ENCODE measurements at places on chromosomes 5 and 9.

DNA sequence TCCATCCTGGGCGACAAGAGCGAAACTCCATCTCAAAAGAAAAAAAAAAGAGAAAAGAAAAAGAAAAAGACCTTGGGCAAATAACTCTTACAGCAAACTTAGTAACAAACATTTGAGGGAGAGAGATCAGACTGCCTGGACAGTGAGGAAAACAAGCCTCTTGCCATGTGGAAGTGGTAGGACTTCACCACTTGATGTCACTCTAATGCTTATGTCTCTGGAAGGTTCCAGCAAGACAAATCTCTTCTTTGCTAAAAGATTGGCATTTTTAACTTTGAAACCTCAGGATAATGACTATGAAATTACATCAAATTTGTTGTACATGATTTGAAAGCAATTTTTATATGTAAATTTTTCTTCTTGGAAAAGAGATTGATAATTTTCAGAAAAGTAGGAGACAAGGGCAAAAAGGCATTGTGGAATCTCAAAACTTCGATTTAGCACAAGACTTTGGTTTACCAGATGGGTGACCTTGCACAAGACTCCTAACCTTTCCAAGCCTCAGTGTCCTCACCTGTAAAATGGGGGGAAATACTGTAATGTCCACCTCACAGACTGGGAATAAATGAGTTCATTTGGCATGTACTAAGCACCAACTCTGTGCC lies 5.4 kb downstream of the ACTL7B start:
- DNase-seq = no peak

GRCh38 chr9:93864840-93865239 lies 90.3 kb downstream of the BARX1 start:
- no peak for DNase-seq

GRCh38 chr9:127726871-127727270 lies 8.2 kb downstream of the TOR2A start:
- no peak for DNase-seq

DNA sequence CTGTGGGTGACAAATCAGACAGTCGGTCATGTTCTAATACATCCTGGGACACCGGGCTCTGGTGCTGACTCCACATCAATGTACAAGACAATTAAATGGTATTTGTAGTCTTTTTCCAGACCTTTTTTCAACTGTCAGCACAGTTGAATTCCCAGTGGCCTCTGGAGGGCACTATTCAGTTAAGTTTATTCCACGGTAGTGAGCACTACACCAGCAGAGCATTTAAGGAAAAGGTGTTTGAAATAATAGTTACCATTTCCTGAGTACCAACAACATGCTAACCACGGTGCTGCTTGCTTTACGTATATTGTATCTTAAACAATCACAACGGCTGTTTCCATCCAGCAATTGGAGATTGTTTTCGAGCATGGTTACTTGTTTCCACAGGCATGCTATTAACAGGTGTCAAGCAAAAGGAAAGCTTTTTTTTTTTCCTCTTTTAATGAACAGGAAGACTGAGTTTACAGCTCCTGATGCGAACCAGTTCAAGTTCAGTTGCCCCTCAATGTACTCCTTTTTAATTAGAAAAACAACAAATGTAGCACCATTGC lies 186.7 kb downstream of the PDZD2 start:
- DNase-seq = peak; percentile 69

- peak; percentile 76 for DNase-seq
These were observed 220.0 kb downstream of the PDE4D start for GRCh38 chr5:59673438-59674058.

DNA sequence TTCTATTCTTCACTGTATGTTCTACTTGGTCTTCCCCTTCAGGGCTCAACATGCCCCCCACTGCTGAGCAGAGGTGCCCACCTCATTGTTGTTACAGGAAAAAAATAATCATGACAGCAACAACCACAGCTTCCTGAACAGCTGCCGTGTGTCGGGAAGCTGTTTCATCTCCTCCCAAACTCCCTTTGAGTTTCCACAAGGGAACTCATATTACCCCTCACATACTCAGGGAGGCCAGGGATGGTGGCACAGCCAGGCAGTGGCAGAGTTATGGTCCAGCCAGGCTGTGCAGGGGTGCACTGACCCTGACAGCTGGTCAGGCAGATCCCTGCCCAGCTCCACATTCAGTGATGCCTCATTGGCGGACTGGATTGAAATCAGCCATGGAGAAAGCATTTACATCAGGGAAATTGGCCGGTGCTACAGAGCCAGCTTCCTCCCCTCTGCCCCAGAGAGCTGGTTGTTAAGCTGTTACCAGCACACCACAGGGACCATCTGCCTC lies 37.3 kb downstream of the SARDH start:
- DNase-seq = no peak

DNA sequence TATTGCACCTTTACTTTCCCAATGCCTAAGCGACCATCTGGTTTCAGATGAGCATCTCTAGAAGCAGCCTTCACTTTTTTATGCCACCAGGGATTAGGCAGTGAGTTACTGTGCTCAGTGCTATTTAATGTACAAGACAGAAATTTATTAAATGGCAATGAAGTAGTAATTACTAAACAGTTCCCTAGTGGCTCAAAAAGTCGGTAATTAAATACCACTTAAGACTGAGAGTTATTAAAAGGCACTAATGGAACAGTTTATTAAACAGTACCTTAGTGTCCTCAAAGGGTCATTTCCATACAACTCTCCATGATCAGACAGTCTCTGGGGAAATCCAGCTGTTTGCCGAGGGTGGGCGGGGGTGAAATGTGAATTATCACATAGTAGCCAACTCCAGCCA lies 42.3 kb downstream of the LHFPL2 start:
- DNase-seq = no peak

DNA sequence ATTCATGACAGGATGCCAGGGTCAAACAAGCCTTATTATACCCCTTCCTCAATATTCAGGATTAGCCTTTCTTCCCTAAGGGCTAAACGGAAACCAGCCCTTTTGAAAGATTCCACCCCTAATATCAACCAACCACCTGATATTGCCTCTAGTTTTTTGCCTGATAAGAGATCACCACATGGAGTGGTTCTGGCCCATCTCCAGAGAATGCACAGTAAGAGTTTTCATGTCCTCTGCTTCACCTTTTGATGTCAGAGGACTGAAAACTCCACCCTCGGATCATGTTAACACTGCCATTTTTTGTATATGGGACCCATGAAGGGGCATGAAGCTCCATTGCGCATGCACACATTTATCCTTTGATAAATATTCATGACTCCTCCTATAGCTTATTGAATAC lies 5.8 kb upstream of the LNPEP start:
- DNase-seq = no peak

- DNase-seq = no peak
These were observed 6.6 kb downstream of the ZCCHC7 start for GRCh38 chr9:37127018-37127417.

DNA sequence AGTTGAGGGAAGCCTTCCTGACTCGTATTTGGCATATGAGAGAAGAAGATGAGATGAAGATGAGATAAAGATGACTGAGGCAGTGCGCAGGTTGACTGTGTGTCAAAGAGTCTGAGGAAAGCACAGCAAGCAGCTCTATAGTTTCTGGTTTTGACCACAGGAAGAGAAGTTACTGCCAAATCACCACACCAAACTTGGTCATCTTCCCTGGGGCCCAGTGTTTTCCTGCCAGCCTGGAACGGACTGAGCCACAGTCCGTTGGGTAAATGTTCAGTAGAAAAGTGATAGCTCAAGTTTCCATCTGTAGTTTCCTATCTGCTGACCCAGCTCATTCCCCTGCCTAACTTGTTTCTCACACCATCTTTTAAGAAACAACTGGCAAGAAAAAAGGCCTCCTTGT lies 80.7 kb upstream of the ADAMTS19 start:
- no peak for DNase-seq

GRCh38 chr9:119556129-119556875 lies 187.1 kb upstream of the BRINP1 start:
- DNase-seq = peak; percentile 41

GRCh38 chr5:115551415-115551814 lies 6.8 kb upstream of the FEM1C start:
- DNase-seq = peak; percentile 53

GRCh38 chr9:125433461-125434011 lies 171.9 kb downstream of the GAPVD1 start:
- DNase-seq = no peak

GRCh38 chr9:122228191-122228567 lies 578 bp downstream of the LHX6 start:
- DNase-seq = no peak

GRCh38 chr5:151688436-151688835 lies 1.7 kb upstream of the SPARC start:
- no peak for DNase-seq

GRCh38 chr5:757931-758697 lies 26.4 kb downstream of the ZDHHC11B start:
- no peak for DNase-seq

GRCh38 chr5:118937393-118938061 lies 50.8 kb downstream of the DTWD2 start:
- DNase-seq = peak; percentile 18

- DNase-seq = no peak
These were observed 278.3 kb upstream of the PTGER4 start for GRCh38 chr5:40401284-40402006.

DNA sequence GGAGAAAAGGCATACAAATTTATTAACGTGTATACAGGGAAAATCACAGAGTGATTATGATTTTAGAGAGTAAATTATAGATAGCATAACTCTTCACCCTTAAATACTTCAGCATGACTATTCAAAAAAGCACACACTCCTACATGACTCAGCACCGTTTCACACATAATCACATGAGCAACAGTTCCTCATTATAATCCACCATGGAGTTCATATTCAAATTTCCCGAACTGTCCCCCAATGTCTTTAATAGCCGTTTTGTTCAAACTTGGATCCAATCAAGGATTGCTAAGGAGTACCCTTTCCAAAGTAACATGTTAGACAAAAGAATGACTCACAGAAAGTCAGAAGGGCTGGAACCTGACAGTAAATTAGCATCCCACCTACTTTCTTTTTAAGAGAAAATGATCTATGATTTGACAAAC lies 32.1 kb downstream of the RAPGEF1 start:
- DNase-seq = no peak

DNA sequence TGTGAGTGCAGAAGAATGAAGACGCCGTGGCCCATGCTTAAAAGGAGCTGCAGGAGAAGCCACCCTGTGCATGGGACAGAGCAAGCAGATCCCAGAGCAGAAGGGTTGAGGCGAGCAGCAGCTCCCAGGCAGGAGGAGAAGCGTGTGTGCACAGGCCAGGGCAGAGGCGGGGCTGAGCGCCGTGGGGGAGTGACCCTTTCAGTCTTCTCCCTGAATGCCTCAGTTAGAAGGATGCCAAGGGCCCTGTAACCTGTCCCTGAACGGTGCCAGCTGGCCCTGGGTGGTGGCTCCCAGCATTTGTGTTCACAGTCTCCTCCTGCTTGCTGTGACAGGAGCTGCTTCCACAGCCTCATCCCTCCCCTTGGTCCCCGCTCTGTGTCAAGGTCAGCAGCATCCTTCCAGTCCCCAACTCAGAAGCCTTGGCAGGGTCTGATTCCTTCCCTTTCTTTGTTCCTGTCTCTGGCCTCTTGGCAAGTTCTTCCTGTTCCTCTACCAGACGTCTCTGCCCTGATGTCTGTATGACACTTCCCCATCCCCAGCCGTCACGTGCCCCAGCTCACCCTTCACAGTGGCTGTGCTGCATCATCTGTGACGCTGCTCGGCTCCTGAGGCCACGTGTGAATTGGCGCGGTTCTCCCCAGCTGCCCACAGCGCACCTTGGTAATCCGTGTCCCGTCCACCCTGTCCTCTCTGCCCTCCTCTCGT lies 5.2 kb downstream of the EXOC3 start:
- no peak for DNase-seq

DNA sequence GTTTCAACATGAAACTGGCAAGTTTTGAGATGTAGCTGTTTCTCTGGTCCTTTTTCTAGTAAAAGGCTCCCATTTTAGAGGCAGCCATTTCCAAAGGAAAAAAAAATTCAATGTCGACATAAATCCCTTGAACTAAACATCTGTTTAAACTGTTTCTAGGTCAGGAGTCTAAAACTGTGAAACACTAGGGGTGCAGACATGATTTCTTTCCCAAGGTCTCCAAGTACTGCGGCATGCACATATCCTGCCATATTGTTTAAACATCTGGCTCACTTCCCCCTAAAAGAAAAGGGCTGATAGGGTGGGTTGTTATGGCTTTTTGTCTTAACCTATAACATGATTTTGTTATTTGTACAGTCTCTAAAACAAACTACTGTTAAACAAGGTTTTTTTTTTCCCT lies 51.1 kb downstream of the NFIB start:
- no peak for DNase-seq

GRCh38 chr9:91572044-91572443 lies 148.4 kb upstream of the NFIL3 start:
- no peak for DNase-seq

- no peak for DNase-seq
These were observed 50.7 kb upstream of the FST start for GRCh38 chr5:53429706-53430105.

- DNase-seq = no peak
These were observed 151.4 kb downstream of the HSD17B3 start for GRCh38 chr9:96150324-96151227.

DNA sequence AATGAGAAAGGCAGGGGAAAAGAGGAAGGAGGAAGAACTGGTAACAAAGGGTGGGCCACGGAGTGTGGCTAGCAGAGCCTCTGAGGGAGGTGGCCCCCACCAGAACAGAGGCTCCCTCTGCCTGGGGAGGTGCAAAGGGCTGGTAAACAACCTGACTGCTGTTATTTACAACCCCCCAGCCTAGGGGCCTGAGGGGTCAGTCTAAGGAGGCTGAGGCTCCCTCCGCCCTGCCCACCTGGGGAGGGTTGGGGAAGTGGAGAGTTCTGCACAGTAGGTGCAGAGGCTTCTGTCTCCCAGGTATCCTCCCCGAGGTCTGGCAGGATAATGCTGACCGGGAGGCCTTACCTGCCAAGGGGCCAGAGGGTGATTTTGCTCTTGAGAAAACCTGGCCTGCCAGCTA lies 35.6 kb upstream of the SMU1 start:
- DNase-seq = no peak

GRCh38 chr9:70403618-70404025 lies 10.8 kb downstream of the KLF9 start:
- no peak for DNase-seq

DNA sequence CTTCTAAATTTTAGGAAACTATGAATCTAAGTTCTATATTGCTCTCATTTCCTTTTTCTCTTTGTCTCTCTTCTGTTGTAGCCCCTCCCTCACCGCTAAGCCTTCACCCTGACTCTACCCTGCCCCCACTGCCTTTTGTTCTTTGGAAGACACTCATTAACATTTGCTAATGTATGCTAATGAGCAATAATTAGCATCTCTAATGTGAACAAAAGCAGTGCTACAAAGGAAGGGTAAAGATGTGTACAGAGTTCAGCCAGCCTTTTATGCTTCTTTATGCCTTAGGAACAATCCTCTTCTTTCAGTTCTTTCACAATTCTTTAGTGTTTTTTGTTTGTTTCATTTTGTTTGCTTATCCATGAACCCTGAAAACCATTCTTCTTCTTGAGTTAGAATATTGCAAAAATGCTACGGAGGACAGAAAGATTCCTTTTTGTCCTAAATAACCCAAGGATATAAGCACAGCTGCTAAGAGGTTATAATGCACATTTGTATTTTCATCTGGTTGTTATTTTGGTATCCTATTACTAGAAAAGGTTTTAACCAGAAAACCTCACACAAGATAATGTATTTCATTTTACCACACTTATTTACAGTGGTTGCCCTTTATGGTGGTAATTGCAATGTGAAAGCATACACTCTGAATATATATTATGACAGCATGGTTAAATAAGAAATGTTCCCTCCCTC lies 159.3 kb downstream of the TMC1 start:
- no peak for DNase-seq

Measured in LoVo (cell line).